ENCODE measurements at places on chromosomes 6 and 20. TPM values are rescaled to one million over a fixed set of nuclear protein-coding genes. Genes with fewer than 3 reads are reported as not detected.

Gene MOXD1
- 3.8 TPM for total RNA-seq

Gene SRMS
- not detected for total RNA-seq

Gene TMEM200A
- 7.0 TPM for total RNA-seq

Gene MEP1A
- 2,426 TPM for total RNA-seq

Gene EDN1
- 9.8 TPM for total RNA-seq

Gene VNN1
- total RNA-seq: 28.7 TPM

Gene SLC22A16
- not detected for total RNA-seq

Gene HIVEP1
- 36.5 TPM for total RNA-seq

Gene SRSF12
- not detected for total RNA-seq

Gene CYB5R4
- total RNA-seq: 5.3 TPM

Gene SLC2A10
- total RNA-seq: 8.3 TPM

Gene FIG4
- 19.3 TPM for total RNA-seq

Gene SLC17A1
- total RNA-seq: not detected

- DNase-seq: no peak
Measured at GRCh38 chr20:60822699-60823607, 429.1 kb upstream of the CDH4 start.

DNA sequence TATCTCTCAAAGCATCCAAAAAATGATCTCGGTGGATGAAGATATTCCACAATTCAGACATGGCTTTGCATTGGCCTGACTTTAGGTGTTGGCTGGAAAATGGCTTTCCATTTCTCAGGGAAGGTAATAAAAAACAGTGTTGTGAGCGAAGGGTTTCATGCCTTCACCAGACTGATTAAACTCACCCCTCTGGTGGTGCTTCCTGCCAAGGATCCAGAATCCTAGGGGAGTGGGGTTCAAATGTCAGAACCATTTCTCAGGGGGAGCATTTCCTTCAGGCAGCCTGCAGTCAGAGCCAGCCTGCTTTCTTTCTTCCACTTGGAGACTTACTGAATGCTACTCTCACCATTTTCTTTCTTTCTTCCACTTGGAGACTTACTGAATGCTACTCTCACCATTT, 45.7 kb upstream of the SMIM28 start:
- DNase-seq: no peak

GRCh38 chr6:135226537-135226936, 45.4 kb downstream of the MYB start:
- no peak for DNase-seq

DNA sequence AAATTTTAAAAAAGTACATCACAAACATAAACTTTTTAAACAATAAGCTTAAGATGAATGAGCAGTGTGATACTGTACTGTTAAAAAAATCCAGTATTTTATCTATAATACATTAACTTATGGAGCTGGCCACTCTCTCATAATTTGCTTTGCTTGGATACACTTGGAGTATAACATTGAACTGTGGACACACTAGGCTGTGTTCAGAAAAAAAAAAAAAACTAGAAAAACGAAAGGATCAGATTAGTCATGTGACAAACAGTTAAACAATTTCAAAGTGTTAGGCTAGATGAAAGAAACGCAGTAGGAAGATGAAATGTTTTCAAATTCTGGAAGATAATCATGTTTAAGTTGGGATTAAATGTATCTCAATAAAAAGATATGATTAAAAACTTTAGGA, 220.0 kb downstream of the GRIK2 start:
- DNase-seq: no peak

DNA sequence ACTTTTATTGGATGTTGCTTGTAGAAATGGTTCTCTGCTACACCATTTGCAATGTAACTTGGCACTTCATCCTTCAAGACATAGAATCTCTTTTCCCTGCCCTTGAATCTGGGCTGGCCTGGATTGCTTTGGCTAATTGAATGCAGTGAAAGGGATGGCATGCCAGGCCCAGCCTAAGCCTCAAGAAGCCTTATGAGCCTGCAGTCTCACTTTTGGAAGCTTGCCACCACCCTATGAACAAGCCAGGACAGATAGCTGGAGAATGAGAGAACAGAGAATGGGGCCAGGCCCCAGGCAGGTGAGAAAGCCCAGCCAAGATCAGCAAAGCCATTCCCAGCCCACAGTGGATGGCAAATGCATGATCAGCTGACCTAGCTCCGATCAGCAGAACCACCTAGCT, 350.7 kb upstream of the RNF24 start:
- DNase-seq: no peak

- DNase-seq: no peak
Measured at GRCh38 chr6:50330347-50330746, 280.6 kb upstream of the DEFB112 start.

DNA sequence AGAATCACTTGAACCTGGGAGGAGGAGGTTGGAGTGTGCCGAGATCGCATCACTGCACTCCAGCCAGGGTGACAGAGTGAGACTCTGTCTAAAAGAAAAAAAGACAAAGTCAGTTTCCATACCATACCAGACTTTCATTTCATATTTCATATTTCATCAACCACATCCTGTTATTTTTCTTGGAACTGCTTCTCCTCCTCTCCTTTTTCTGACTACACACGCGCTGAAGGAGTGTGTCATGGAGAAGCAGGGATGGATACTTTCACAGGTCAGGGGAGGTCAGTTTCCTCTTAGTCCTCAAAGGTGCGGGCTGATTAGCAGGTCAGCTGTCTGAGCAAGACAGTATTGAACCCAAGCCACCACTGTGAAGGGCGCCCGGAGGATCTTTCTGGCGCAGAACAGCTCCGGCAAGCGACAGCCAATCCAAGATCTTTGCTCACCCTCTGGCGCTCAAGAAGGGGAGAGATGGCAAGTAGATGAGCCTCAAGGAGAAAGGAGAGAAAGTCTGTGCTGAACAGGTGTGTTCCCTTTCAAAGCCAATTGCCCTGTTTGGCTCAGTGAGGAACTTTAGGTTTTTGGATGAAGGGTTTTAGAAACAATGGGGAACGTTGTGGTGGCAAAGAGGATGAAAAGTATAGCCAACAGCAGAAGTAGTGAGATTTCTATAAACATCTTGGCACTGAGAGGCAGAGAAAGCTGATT, 18.9 kb upstream of the SYNJ2 start:
- no peak for DNase-seq

GRCh38 chr20:56925831-56926170, 296.7 kb downstream of the TFAP2C start:
- no peak for DNase-seq

GRCh38 chr6:5684320-5685053, 322.2 kb downstream of the NRN1 start:
- no peak for DNase-seq

DNA sequence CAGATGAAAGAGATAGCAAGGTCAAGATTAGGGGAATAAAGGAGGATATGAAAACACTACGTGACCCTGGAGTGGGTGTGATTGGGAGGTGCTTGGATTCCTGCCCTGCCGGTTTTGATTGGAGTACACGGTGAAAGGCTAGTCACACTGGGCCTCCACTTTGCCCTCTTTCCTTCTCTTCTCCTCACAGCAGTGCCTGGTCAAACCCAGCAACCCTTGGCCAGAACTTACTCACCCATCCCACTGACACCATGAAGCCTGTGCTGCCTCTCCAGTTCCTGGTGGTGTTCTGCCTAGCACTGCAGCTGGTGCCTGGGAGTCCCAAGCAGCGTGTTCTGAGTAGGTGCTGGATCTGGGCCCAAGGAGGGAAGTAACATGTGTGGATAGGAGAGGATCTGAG, at the start of gene WFDC13:
WFDC13 (plus strand) TSS at position 166 of the 400 bp plus-strand sequence; CDS start at position 252, 86 bp downstream.
- DNase-seq: no peak

GRCh38 chr6:148203970-148204369, 138.7 kb upstream of the SASH1 start:
- no peak for DNase-seq

DNA sequence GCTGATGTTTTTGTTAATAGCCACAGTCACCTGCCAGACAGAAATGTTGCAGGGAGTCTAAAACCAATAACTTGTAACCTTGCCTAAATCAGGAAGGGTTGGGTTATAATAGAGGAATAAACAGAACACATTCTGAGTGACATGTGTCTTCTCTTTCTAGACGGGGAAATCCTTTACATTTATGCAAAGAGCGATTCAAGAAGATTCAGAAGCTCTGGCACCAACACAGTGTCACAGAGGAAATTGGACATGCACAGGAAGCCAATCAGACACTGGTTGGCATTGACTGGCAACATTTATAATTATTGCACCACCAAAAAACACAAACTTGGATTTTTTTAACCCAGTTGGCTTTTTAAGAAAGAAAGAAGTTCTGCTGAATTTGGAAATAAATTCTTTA, 31.5 kb downstream of the PRPH2 start:
- no peak for DNase-seq

- DNase-seq: no peak
Measured at GRCh38 chr6:11093376-11093625, 333 bp upstream of the SMIM13 start.

GRCh38 chr6:3341467-3341866, 82.7 kb downstream of the PSMG4 start:
- no peak for DNase-seq

- DNase-seq: no peak
Measured at GRCh38 chr6:39225543-39225942, 3.7 kb downstream of the KCNK5 start.

GRCh38 chr6:108193131-108193530, 27.3 kb downstream of the NR2E1 start:
- no peak for DNase-seq

GRCh38 chr20:561437-562231, 18.0 kb upstream of the CSNK2A1 start:
- peak; percentile 78 for DNase-seq

GRCh38 chr6:8865451-8865850, 430.1 kb upstream of the SLC35B3 start:
- no peak for DNase-seq

DNA sequence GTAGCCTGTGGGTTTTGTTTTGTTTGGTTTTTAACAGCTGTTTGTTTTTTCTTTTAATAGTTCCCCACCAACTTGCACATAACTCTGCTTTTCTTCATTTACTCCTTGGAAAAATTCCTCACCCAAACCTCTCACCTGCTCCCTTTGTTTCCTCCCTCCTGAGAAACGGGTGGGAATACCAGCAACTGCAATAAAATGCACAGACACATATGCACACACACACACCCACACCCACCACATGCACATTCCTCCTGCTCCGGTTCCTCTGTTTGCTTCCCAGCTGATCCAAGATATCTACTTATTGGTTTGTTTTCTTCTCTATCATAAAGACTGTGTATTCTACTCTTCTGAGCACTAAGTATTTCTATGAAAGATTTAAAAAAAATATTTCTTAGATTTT, 161.1 kb upstream of the EPHA7 start:
- DNase-seq: no peak

DNA sequence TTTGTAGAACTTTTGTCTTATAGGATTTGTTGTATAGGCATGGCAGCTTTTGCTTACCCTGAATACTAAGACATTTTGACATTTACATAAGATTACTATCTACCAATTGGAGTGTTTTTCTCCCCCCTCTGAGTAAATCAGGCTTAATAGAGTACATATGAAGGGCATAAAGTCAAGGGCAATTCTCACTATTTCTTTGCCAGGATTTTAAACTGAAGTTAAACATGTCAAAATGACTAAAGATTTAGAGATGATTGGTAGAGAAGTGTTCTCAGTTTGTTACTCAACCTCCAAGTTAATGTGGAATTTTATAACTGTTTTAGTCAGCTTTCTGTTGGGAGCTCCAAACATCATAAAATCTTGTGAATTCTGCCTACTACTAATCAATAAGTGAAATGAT, 157.8 kb downstream of the CDKAL1 start:
- DNase-seq: no peak

GRCh38 chr6:44430326-44430725, 42.8 kb downstream of the CDC5L start:
- no peak for DNase-seq

GRCh38 chr20:24403406-24403805, 66.0 kb upstream of the SYNDIG1 start:
- DNase-seq: no peak

DNA sequence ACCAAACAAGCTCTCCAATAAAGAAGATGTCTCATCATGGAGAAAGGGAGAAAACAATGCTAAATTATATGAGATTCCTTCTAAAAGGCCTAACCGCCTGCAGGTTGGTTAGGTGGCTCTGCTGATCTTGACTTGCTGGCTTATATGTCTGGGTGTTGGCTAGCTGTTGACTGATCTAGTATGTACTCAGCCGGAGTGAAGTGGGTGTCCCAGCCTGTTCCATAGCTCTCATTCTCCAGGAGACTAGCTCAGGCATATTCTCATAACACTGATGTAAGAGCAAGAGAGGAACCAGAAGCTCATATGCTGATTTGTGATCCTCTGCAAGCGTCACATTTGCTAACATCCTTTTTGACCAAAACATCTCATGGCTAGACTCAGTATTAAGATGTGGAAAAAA, 473.0 kb downstream of the BMP2 start:
- DNase-seq: no peak

DNA sequence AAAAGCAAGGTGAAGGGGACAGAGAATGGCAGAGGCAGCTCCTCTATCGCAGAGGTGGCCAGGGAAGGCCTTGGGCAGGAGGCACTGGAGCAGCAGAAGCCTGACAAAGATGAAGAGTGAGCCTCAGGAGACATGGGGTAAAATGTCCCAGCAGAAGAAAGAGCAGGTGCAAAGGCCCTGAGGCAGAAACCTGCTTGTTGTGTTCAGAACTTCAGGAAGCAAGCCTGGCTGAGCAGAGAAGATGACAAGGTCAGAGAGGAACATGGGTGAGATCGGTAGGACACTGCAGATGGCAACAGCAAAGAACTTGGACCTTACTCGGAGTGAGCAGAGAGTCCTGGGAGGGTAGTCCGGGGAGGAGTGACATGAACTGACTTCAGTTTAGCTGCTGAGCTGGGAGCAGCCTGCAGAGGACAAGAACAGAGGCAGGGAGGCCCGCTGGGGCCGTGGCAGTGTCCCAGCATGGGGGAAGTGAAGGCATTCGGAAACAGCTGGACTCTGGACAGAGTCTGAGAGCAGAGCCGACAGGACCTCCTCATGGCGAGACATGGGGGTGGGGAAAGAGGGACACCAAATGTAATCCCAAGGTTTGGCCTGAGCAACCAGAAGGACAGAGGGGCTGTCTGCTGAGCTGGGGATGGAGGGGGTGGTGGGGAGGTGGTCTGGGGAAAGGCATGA, 106.3 kb downstream of the PREX1 start:
- DNase-seq: peak; percentile 62

DNA sequence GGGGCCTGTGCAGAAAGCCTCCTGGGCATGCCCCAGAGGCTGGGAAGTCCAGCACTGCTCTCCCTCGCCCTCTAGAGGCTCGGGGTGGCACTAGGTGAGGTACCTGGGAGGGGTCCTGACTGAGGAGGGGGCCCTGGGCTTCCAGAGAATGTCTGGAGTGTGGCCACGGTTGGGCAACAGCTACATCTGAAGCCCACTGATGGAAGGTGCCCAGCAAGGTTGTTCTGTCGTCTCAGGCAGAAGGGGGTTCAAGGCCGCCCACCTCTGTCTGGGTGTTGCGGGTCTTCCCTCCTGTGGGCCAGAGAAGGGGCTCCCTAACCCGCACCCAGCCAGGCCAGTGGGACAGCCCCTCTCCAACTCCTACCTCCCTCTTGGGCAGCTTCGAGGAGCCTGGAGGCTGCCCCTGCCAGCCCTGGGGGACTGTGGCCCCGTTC, 11.4 kb upstream of the VEGFA start:
- no peak for DNase-seq

DNA sequence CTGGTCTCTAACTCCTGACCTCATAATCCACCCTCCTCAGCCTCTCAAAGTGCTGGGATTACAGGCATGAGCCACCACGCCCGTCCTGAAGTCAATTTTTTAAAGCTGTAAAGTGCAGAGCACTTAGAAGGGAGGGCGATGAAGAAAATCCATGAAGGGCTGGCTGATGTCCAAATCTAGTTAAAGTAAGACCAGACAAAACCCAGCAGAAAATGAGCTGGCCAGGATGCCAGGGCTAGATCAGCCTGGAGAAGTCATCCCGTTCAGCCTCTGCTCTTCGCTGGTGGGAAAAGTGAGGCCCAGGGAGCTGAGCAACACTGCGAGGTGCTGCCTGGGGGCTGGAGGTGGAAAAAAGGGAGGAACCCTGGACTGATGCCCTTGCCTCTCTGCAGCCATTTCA, 3.1 kb downstream of the BPIFB4 start:
- DNase-seq: no peak

Data from Peyer's patch (tissue), 4 donors.